ENCODE measurements at places on chromosomes 16 and 17.

GRCh38 chr16:978403-978802, 3.2 kb upstream of the SOX8 start:
- peak; percentile 62 for DNase-seq

DNA sequence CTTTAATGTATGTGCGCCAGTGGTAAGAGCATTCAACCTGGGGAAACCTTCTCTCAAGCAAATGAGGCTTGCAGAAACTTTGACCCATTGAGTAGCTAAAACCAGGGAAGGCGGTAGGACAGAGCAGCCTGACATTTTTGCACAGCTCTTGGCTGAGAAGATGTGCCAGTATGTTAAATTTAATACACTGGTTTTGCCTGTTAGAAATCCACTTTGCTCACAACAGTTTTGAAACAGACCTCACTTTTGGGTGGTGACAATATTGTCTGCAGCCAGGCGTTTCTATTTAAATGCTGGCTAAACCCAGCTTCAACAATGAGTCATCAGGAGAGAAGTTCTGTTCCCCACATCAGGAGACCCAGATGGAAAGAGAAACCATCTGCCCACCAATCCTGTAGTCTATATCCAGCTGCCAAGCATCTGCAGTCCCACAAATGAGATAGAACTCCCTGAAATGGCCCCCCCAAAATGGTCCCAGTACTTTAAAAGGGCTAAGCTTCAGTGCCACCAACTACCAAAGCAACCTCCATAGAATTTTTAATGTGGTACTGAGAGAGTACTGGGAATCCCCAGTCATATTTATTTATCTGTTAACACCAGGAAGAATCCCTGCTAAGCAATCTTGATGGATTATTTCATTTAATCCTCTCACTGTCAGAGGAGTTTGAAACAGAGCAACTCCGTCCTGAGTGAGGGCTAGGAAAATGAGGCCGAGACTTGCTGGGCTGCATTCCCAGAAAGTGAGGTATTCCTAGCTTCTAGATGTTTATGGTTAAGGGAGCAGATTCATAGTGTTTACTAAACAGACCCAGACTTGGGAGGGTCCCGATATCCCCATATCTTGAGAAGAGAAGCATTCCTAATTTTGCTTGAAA, 29.0 kb upstream of the CLEC3A start:
- no peak for DNase-seq

GRCh38 chr16:3152027-3152276, 17.1 kb downstream of the ZNF213 start:
- DNase-seq, result no peak

DNA sequence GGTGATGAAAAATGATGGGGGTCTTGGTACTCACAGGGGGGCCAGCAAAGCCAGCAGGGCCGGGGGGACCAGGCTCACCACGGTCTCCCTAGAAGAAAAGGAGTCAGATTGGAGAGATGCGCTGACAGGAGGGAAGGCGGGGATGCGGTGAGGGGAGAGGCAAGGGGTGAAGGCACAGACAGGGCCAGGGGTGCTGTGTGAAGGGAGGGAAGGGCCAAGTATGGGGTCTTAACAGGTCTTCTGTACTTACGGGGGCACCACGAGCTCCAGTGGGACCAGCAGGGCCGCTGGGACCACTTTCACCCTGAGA, 11.2 kb downstream of the COL1A1 start:
- DNase-seq, result no peak

DNA sequence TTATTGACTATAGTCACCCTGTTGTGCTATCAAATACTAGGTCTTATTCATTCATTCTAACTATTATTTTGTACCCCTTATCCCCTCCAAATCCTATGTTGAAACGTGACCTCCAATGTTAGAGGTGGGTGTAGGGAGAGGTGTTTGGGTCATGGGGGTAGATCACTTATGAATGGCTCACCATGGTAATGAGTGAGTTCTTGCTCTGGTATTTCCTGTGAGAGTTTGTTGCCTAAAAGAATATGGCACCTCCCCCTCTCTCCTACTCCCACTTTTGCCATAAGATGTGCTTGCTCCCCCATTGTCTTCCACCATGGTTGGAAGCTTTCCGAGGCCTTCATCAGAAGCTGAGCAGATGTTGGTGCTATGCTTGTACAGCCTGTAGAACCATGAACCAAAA, 59.3 kb upstream of the BRD7 start:
- no peak for DNase-seq

DNA sequence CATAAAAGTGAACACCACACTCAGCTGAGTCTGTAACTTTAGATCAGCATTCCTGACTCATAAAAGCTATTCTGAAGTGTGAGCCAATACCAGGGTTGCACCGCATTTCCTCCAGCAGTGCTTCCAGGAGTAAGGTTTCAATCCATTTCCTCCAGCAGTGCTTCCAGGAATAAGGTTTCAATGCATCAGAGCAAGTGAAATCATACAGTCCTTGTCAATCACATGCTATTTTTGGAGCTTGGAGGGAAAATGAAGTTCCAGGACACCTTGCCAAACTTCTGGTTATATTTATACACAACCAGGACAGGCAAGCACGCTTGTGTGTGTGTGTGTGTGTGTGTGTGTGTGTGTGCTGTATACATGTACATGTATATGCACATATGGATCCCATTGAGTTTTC, 327.6 kb downstream of the GRIN2A start:
- no peak for DNase-seq

- no peak for DNase-seq
Observed at GRCh38 chr17:31320791-31321190, 631 bp downstream of the EVI2A start.

GRCh38 chr16:66295761-66296546, 70.5 kb upstream of the CDH5 start:
- DNase-seq, result no peak

DNA sequence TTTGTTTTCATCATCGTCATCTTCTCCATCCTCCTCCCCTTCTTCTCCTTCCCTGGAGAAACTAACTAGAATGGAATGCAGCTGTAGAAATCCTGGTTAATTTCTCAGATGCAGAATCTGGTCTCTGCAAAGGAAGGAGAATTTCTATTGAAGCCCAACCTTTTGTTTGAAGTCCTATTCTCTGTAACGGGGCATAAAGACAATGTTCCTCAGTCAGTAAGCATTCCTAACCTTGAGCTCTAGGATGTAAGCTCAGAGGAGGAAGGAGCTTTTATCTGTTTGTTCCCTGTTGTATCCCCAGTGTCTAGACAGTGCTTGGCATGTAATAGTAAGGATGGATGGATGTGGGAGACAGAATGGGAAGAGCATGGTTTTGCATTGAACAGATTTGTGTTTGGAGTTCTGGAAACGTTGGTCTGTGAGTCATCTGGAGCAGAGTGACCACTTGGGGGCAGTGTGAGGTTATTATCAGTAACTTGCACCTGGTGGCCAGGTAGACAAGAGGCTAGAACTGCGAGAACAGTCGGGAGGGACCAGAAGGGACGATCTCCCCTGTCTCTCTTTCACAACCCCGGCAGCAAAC, 363.7 kb downstream of the SNX29 start:
- DNase-seq, result no peak

GRCh38 chr16:88754912-88755744, 29.9 kb downstream of the PIEZO1 start:
- no peak for DNase-seq

- DNase-seq, result no peak
Observed at GRCh38 chr17:48545022-48545375, at the start of gene HOXB2. HOXB2 (minus strand) TSS chr17:48545109; CDS start chr17:48544911, 198 bp downstream.

- DNase-seq, result no peak
Observed at GRCh38 chr16:66926961-66927436, 1.7 kb upstream of the RRAD start.

GRCh38 chr17:8700546-8700945, 44.1 kb downstream of the CCDC42 start:
- no peak for DNase-seq

- DNase-seq, result no peak
Observed at GRCh38 chr16:83946154-83946780, 6.8 kb upstream of the OSGIN1 start.

DNA sequence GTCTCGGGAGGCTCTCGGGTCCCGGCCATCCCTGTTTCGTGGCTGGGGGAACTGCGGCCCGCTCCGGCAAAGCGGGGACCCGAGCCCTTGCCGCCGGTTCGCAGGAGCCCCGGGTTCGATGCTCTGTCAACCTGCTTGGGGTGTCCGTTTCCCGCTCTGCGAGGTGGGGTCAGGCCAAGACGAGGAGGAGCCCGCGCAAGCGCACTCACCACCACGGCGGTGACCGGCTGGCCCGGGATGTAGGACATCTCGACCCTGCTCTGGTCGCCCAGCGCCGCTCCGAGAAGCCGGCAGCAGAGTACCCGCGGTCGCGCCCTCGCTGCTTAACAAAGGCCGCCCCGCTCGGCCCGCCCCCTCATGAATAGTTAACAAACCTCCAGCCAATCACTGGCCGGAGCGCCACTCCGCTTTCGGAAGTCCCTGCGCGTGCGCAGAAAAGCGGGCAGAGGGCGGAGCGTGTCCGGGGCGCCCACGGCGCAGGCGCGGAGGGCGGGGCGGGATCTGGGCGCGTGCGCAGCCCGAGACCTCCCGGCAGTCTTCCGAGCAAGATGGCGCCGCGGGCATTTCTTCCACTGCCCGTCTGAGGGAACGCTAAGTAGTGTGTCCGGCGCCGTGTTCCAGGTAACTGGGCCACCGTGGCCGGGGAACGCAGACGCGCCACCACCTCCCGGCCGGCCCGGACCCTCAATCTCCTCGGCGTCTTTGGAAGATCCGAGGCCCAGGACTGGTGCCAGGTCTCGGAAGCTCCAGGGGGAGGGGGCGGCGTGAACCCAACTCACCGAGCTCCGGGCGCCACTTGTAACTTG, at the start of the genes EMC6 and TAX1BP3:
Gene EMC6, plus strand, starts transcription at position 534 of the 806 bp plus-strand sequence. CDS start 335 bp downstream, outside the sequence.
Gene TAX1BP3, minus strand, starts transcription at position 300 of the 806 bp plus-strand sequence. Its CDS starts 52 bp downstream, at position 248.
- DNase-seq, result peak; percentile 99

DNA sequence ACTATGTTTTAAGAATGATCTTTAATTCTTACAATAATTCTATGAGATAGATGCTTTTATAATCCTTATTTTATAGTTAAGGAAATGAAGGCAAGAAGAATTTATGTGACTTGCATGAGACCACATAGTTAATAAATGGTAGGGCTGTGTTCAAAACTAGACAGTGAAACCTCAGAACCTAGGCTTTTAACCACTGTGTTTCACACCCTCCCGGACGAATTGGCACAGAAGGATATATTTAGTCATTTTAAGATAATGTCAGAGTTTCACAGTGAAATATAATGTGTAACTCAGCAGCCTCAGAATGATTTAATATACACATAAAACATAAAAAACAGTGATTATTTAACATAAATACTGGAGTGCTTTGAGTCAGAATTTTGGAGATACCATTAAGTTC, 57.0 kb downstream of the NSRP1 start:
- DNase-seq, result no peak

- no peak for DNase-seq
Observed at GRCh38 chr17:73194514-73195222, 1.8 kb downstream of the COG1 start.

- DNase-seq, result no peak
Observed at GRCh38 chr17:49646391-49647255, 31.3 kb downstream of the SPOP start.

Data from head of caudate nucleus (tissue), 42 donors.